D341Med (cell line): ENCODE measurements at places on chromosomes 2 and 18.

DNA sequence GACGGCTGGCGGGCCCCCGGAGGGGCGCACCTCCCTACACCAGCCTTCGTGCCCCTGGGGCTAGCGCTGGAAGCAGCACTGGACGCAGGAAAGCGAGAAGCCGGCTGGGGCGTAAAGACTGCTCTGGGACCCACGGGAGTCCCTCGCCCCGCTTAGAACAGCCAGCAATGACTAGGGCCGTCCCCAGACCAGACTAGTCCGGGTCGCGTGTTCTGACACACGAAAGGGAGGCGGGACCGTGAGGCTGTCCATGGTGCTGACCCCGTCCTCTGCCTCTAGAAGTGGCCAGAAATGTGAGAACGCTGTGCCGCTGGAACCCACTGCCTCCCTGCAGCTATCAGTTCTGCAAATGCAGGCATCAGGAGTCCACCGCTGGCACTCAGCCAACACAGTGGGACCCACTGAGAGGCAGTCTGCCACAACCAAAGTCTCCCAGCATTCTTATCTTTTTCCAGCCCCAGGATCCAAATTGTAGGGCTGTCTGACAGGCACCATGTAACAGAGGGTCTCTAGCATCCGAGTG, at the start of gene UCN:
TSS of gene UCN (minus strand) at position 87 of the 523 bp plus-strand sequence. CDS start 550 bp downstream, outside the sequence.
- no peak for DNase-seq

DNA sequence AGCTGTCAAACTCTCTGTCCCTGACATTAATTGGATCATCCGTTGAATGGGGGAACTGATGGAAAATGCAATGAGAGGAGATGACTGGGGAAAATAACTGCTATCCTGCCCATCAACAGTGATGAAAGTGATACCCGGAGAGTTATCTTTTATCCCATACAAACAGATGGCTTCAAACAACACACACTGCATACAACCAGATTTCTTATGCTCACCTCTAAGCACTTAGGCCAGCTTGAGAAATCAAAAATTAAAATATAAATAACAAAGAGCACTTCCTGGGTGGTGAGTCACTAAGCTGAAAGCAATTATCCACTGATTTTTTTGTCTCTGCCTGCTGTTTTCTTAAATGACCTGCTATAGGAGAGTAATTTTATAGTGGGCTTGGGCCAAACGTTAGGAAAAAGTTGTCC, 237.6 kb upstream of the RGPD4 start:
- DNase-seq = no peak

DNA sequence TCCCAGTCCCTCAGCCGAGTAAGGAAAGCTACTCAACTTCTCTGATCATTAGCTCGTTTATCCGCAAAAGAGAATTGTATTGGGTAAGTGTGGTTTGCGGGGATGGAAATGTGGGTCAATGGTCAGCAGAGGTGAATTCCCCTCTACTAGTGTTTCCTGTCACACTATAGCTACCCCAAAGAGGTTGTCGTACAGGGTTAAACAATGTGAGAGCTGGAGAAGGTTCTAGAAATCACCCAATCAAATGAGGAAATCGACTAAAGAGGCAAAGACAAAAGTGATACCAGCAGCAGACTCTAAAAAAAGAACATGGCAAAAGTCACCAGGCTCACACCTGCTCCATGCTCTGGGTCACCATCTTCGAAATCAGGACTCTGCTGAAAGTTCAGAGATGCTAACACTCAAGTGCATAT, 144.7 kb upstream of the ITGA4 start:
- DNase-seq = no peak

DNA sequence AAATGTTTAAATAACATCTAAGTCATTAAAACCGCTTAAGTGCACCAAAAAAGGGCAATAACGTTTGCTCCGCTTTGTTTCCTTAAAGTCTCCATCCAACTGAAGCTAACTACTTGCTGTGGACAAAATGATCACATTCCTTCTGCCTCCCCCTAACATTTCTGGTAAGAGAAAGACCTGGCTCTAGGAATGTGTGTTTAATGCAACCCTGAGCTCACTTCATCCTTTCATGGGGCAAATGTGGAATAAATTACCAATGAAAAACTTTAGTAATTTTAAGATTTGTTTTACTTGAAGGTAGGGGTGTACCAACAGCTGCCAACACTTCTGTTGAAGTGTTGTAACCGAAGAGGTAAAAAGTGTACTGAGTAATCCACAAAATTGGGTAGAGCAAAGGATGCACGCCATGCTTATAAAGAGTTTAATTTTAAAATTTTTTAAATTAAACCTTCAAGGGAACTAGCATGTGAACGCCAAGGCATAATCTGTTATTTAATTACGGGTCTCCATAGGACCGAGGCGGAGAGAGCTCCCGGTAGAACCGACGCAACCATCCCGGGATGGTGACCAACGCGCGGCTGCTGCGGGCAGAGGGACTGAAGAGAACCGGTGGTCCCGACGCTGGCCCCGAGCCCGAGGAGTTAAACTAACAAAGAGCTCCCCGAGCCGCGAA, 1.1 kb downstream of the HNRNPLL start:
- no peak for DNase-seq

GRCh38 chr18:77087393-77088141, 45.0 kb downstream of the MBP start:
- DNase-seq = no peak

DNA sequence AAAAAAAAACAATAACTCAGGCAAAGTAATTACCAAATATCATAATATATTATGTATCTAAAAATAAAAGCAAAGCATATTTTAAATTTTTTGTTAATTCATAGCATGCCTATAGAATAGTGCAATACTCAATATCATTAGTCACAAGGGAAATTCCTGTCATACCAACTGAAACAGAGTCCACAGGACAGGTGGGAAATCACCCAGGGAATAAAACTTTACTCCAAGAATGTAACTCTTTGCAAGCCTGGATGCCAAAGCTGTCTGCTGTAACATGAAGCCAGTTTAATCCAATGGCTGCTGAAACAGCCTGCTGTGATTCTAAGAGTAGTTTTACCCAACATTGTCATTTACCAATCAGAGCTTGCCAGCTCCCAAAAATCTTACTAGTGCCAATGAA, 40.0 kb upstream of the SULT1C3 start:
- no peak for DNase-seq

DNA sequence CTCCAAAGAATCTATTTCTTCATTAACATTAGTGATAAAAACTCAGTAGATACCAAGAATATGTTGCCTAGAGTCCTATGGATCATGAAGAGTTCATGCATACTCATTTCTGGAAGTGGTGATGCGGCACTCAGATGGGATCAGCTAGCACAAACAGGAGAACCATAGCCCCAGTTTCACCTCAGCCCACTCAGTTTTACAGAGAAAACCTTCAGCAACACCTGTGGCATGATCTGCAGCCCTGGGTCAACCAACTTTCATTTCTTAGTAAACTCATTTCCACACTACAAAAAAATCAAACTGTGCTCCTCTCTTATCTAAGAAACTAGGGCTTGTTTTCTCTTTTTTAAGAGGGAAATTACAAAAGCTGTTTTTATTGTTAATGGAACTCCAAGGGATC, 569.4 kb downstream of the CCDC85A start:
- no peak for DNase-seq

DNA sequence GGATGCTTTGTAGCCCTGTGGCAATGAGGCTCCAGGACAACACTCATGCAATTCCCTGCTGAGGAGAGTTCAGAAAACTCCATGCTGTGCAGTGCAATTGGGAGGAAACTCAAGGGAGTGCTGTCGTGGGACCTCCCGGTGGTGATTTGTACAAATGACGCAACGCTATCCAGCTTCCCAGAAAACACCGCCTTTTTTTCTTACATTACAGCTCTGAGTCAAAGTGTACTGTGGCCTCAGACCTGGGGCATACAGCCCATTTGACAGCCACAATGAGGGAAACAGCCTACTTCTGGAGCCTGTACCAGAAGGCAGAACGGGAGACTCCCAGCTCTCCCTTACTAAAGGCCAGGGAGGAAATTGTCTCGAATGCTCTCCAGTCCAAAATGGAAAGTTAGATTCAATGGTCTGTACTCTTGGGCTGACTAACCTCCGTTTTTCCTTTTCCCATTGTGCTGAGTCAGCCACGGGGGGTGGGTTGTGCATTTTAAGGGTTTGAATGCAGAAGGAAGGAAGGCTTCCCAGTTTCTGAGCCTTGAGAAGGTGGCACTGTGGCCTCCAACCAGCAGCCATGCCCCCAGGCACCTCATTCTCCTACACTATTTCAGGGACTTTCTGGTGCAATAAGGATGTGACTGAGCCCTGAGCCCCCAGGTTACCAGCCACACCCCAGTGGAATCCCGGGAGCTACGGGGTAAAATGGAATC, 16.4 kb upstream of the CYP1B1 start:
- no peak for DNase-seq

- no peak for DNase-seq
Observed at GRCh38 chr2:20796374-20796791, 26.5 kb downstream of the LDAH start.

- no peak for DNase-seq
Observed at GRCh38 chr18:54215069-54215468, 9.4 kb downstream of the MBD2 start.

DNA sequence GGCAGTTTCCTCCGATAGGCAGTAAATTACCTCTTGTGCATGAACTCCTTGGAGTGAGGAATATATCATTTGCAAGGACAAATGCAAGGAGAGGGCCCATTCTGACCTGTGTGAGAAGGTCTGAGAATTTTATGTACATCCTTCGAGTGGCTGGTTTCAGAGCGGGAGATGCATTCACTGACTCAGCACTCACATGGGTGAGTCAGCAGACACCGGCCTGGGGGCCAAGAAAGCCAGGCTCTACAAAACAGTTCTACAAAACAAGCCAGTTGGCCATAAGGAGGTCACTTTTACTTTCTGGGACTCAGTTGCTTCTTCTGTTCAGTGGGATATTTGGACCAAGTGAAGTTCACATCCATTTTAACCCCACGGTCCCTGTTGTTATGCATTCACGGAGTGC, 35.3 kb downstream of the CYP26B1 start:
- DNase-seq = no peak
